ENCODE measurements at places on chromosomes 5 and 9.

DNA sequence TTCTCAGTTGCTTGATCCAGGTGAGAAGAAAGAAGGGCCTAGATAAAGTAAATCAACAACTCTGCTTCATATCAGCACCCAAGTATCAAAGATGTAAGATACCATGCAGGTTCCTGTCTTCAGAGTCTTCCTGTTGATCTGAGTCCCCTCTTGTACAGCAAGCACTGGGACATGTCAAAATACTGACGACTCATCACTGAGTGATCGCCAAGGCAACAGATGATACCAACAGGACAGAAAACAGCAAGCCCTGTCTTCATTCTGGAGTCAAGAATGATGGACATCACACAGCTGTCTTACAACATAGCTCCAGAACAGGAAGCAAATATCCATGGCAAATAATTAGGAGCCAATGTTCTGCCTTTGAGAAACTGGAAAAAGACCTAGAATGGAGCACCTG, 83.7 kb downstream of the TARS1 start:
- no peak for DNase-seq

- DNase-seq, result no peak
These were observed 803.5 kb downstream of the TLE1 start for GRCh38 chr9:80885894-80886293.

DNA sequence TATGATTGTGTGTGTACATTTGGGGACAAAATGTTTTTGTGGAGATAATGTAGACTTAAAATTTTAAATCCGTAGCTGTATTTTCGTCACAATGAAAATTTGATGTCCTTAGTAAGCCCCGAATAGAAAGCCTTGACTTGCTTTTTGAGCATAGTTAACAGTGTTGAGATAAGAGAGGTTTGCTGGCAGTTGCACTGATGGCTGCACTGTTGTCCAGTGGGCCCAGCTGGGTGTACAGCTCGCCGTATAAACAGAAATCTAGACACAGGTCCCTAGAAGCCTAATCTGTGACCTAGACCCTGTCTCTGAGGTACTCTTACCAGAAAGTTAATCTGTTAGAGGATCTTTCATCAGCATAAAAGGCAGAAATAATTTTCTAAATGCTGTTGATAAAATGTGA, 271.3 kb upstream of the DMRT1 start:
- no peak for DNase-seq

DNA sequence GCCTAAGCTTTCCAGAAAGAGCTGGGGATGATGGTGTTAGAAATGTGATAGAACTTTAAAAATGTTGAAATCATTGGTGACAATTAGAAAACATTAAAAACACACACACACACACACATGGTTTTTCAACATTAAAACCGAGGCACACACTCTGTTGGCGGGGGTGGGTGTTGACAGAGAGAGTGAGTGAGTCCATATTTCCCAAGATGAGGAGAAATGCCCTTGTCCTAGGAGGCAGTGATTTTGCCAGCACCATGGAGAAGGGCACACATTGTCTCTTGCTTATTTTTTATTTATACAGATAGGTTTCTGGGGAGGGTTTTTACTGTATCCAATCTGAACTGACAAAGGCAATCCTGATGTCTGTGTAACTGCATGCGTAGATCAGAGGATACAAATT, 152.5 kb downstream of the INSYN2B start:
- no peak for DNase-seq

DNA sequence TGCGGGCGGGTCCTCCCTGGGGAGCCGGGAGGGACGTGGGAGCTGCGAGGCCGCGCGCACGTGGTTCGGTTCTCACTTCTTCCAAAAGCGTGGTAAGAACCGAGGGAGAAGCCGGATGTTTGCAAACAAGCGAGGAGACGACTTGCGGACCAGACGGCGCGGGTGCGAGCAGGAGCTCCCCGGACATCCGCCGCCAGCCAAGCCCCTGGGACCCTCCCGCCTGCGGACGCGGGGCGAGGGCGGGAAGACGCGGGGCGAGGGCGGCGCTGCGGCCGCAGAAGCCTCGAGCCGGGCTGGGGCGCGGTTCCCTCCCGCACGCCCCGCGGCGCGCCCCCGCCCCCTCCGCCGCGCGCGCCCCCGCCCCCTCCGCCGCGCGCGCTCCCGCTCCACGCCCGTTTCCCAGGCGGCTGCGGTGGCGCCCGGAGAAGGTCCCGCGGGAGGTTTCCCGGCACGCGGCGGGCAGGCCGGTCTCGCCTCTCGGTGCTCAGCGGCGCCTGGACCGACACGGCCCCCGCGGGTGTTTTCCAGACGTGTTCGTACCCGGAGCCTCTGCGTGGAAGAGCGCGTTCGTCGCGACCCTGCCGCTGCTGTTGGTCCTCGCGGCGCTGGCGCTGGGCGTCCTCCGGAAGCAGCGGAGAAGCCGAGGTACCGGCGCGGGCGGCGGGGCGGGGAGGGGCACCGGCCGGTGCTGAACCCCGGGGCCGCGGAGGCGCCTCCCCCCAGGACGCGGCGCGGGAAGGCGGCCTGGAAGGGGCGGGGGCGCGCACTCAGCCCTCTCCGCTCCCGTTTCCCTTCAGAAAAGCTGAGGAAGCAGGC, 12.8 kb downstream of the BTNL9 start:
- DNase-seq, result peak; percentile 3

DNA sequence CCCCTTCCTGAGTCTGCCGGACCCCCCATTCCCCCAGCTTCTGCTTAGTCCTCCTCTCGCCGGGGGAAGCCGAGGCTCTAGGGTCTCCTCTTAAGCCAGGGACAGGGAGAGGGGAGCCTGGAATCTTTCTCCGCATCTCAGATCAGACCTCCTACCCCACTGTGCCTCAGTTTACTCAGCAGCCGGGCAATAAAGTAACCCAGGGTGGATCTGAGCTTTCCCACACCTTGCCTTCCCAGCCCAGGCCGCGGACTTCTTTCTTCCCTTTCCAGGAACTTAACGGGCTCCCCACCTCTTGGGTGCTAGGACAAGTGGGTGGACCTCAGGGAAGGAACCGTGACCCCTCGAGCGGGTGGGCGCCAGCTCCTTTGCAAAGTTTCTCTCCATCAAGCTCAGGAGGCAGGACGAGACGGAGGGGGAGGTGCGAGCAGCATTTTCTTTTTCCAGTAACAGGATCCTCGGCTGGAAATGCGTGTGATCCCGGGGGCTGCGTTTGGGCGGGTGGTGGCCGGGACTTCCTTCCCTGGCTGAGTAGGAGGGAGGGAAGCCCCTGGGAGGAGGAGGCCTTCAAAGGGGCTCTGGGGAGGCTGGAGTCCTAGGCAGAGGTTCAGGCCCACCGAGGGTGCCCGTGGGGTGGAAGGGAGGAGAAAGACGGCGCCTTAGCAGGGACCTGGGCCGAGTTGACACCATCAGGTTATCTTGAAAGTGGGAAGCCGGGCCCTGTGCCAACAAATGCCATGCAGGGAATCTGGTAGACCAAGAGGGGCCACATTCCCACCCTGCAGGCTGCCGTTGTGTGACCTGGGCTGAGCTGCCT, 795 bp downstream of the DAB2IP start:
- no peak for DNase-seq

DNA sequence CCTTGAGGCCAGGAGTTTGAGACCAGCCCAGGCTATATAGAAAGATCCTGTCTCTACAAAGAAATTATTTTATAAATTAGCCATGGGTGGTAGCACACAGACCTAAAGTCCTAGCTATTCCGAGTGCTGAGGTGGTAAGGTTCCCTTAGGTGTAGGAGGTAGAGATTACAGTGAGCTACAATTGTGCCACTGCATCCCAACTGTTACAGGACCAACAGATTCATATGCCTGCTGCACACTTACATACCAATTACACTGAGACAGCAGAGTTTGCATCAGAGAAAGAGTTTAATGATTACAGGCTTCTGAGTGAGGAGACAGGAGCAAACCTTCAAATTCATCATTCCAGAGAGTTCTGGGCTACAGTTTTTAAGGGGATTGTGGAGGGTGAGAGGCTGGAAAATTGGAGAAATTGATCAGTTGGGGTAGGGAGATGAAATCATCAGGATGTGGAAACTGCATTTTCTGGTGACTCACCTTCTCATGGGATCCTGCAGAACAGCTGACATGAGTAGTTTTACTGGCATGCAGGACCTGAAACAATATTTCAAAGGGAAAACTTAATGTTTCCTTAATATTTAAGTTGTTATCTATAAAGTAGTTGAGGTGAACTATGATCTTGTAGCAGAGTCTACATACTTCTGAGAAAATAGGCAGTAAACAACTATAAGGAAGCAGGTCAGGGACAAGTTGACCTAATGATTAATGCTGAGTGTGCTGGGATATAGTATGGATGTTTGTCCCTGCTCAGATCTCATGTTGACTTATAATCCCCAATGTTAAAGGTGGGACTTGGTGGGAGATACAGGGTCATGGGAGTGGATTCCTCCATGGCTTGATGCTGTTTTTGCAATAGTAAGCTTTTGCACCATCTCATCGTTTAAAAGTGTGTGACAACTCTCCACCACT, 54.7 kb downstream of the ANXA2R start:
- no peak for DNase-seq

All from stimulated activated CD4-positive, alpha-beta T cell treated with anti-CD3 and anti-CD28 coated beads, TNF-alpha, amount 100 ng/mL, for 1 hour (primary cell).